ENCODE measurements at places on chromosomes 1 and 21.
A peak's percentile ranks its signal among the peaks of the same experiment; 100 is the strongest.

- no peak for DNase-seq
Measured at GRCh38 chr1:43645461-43645860, 4.5 kb upstream of the KDM4A start.

- DNase-seq: peak; percentile 27
Measured at GRCh38 chr1:1591452-1591851, 8.5 kb downstream of the FNDC10 start.

DNA sequence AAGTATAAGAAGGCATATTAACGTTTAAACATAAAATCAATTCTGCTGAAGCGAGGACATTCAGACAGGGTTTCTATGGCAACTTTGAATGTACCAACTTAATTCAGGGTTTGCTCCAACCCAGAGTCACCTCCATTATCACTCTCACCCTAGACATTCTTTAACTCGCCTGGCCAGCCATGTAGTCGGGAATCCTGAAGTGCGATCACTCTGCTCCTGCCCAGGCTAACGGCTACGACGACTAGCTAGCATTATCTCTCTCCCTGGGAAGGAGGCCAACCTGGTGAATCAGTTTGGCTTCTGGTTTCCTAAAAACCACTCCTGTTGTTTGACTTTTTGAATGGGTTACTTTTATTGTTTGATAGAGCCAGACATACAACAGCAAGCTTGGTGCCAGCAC, 38.9 kb upstream of the ZBTB18 start:
- DNase-seq: peak; percentile 66

- no peak for DNase-seq
Measured at GRCh38 chr1:109909561-109909960, 1.1 kb upstream of the CSF1 start.

DNA sequence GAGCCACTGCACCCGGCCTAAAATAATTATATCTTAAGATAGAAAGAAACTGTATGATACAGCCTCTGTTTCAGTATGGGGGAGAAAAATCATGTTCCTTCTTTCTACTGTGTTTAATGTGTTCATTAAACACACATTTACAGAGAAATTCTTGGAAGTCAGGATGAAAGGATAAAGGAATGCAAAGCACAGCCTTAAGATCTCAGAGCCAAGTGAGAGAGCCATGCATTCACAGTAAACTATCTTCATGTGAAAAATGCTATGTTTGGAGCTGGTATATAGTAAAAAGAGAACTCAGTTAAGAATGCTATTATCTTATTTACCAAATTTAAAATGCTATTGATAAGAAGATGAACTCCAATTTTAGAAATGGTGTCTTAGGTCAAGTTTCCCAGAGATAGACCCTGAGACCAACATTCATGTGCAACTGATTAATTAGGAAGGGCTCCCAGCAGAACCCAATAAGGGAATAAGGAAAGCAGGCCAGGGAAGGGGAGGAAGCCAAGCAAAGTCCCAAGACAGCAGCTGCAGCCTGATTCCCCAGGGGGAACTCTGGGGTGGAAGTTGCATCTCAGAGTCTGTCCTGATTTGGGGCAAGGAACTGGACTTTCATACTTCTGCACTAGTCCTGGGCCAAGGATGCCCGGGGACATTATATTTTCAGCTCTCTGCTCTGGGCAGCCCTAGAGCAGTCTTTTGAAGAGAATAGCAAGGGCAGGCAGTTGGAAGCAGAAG, 130.0 kb upstream of the ZNF648 start:
- DNase-seq: no peak

GRCh38 chr1:42146626-42147320, 6.4 kb upstream of the GUCA2B start:
- peak; percentile 53 for DNase-seq

DNA sequence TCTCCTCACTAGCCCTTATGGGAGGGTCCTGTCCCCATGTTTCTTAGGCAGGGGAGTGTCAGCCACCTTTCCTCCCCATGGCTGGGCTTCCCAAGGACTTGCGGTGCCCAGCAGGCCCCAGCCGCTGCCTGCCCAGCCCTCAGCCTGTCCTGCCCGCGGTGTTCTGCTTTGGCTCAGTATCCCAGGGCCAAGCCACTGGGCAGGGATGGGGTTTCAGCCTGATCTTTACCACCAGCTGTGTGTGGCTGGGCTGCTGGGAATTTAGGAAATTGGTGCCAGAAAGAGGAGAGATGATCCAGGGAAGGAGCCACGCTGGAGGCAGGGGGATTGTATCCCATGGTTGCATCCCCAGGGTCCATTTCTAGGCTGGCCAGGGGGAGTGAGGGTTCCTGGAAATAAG, 6.9 kb upstream of the IGFN1 start:
- peak; percentile 19 for DNase-seq

GRCh38 chr1:232968965-232969364, 18.6 kb downstream of the NTPCR start:
- DNase-seq: peak; percentile 44

- no peak for DNase-seq
Measured at GRCh38 chr1:101238031-101238628, 1.3 kb downstream of the S1PR1 start.

DNA sequence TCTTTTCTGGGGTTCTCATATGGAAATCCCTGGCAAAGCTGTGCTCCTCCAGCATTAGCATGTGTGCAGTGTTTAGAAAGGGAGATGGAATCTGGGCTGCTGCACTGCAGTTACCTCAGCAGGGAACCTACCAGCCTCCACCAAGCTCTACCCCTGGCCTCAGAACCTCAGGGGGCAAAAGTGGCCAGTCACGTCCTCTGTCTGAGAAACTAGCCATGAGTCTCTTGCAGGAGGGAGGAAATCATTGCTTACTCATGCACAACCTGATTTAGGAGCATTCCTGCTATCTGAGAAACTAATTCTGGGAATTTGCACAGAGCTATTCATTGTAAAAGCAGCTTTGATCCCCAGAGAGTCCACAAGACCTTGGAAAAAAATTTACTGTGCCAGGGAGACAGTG, 80.6 kb upstream of the IPO9 start:
- DNase-seq: peak; percentile 97

DNA sequence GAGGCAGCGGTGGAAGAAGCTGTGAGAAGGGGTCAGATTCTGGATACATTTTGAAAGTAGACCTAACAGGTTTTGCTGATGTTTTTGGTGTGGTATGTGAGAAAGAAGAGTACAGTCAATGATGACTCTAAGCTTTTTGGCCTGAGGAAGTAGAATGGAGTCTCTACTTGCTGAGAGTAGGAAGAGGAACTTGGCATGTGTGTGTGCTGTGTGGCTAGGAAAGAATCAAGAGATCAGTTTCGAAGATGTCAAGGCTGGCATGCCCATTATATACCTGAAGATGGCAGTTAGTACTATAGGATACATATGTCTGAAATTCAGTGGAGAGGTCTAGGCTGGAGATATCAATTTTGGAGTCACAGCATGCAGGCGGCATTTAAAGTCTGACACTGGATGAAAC, 64.4 kb downstream of the MAB21L3 start:
- no peak for DNase-seq

- no peak for DNase-seq
Measured at GRCh38 chr1:67597336-67597735, 87.7 kb upstream of the GADD45A start.

GRCh38 chr1:64268653-64269557, 65.5 kb downstream of the UBE2U start:
- peak; percentile 84 for DNase-seq

GRCh38 chr1:64502931-64503330, 33.0 kb downstream of the CACHD1 start:
- DNase-seq: no peak

- DNase-seq: peak; percentile 50
Measured at GRCh38 chr1:43530483-43531106, at the start of gene PTPRF. TSS of gene PTPRF (plus strand) at chr1:43530883. CDS start at chr1:43545076, 14,193 bp downstream.

DNA sequence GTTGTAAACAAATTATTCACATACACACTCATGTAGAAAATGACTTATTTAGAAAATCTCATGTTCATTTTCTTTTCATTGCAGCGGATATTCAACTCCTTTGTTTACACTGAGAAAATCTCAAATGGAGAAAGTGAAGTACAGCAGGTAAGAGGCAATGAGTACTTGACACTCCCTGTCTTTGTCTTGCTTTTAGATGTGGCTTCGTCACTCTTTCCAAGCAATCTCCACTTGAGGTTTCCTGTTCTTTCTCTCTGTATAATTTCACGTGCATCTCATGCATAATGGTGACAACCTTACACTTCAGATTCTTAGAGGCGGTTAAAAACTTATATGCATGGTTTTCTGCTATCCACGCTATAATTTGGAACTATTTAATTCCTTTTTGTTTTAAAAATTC, 80.6 kb downstream of the CACHD1 start:
- no peak for DNase-seq

- no peak for DNase-seq
Measured at GRCh38 chr1:183674886-183675285, 21.8 kb upstream of the APOBEC4 start.

- DNase-seq: no peak
Measured at GRCh38 chr1:180961622-180962021, 48.9 kb downstream of the KIAA1614 start.

DNA sequence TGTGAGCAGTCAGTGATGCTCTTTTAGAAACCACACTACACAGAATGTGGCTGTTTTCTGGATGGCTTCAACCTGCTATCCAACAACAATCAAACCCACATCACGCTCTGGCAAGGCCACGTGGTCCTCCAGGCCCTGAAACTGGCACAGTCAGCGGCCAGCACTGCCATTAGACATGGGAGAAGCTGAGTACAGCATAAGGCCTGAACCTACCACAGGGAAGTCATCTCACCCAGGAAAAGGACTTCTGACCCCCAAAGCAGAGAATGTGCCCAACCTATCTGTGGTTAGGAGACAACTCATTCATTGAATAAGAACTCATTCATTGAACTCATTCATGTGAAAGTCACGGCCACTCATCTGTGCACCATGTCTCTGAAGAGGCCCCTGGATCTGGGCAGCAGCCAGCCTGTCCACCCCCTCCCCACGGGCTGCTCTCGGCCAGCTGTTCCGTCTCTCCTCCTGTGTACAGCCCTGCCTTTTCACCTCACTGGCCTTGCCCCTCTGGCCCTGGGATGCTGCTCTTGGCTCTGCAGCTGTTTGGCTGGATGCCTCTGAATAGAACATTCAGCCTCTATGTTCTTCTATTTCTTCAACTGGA, 41.1 kb downstream of the C1orf198 start:
- peak; percentile 28 for DNase-seq

GRCh38 chr1:45863218-45863617, 59.8 kb downstream of the MAST2 start:
- DNase-seq: no peak

GRCh38 chr1:193216920-193217319, 30.5 kb upstream of the B3GALT2 start:
- DNase-seq: no peak

GRCh38 chr1:90727917-90728501, 10.9 kb upstream of the BARHL2 start:
- DNase-seq: no peak

DNA sequence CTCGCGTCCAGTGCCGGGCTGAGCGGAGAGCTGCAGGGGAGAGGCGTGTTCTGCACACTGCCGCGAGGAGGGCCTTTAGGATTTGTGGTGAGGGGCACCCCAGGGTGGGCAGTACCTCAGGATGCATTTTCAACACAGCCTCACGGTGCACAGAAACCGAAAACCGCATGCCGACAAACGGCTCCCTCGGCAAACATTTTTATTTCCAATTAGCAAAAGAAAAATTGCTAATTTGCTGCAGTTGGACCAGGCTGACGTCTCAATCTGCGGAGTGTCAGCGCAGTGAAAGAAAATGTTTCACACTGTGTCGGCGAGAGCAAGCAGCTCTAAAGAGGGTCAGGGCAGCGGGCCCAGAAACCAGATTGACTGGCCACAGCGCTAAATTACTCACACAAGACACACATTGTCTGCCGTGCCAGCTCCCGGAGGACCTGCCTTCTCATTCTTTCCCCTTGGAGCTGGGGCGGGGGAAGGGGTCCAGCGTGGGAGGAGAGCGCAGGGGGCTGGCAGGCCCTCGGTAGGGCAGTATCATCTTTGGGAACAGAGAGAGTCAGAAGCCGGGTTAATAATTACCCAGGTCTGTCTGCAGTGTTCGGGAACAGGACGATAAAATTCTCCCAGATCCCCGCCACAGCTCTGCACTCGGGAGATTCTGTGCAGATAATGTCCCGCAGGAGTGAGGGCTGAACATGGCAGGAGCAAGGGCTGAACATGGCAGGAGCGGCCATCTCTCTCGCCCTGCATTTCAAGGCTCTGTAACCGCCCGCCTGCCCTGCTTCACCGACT, 150.2 kb downstream of the PRDM16 start:
- DNase-seq: peak; percentile 69

GRCh38 chr1:159941591-159942560, 3.5 kb downstream of the IGSF9 start:
- DNase-seq: no peak

GRCh38 chr1:172622541-172622940, 36.4 kb upstream of the FASLG start:
- no peak for DNase-seq

GRCh38 chr1:65422241-65423203, 2.1 kb downstream of the LEPR start:
- DNase-seq: peak; percentile 31

- no peak for DNase-seq
Measured at GRCh38 chr1:31295874-31296485, 608 bp downstream of the SNRNP40 start.

GRCh38 chr1:55055084-55055882, 15.9 kb downstream of the PCSK9 start:
- DNase-seq: no peak

DNA sequence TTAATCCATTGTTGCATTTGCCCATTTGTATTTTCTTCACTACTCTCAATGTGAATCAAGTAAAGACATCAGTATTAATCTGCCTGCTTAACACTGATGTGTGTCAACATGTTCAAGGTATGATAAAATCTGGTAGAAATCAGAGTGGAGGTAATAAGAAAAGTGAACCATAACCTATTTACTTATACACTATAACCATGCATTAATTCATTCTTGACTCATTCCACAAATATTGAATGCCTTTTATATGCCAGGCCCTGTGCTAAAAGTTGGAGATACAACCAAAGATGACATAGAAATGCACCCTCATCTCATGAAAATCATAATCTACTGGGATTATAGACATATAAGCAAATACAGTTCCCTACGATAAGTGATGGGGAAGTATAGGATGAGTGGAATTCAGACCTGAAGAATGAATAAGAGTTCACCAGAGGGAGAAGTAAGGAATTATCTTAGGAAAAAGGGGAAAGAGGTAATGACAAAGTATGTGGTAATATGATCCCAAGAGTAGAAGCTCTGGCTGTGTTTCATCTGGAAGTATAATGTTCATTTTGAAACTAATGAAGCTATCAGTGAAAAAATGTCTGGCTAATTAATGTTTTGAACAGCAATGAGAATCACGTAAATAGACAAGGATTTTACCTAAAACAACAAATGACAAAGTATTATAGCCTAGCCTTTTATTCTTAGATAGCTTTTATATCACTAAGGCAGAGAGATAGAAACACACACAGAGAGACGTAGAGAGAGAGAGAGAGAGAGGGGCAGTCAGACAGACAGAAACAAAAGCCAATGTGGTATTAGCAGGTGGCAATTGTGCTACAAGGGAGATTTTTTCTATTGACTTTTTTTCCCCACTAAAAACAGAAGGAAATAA, 7.0 kb upstream of the RWDD3 start:
- no peak for DNase-seq

All from fibroblast of upper back skin (primary cell).